ENCODE measurements at places on chromosomes 1 and 21.

GRCh38 chr1:10686404-10687040, 109.9 kb downstream of the CASZ1 start:
- no peak for DNase-seq

DNA sequence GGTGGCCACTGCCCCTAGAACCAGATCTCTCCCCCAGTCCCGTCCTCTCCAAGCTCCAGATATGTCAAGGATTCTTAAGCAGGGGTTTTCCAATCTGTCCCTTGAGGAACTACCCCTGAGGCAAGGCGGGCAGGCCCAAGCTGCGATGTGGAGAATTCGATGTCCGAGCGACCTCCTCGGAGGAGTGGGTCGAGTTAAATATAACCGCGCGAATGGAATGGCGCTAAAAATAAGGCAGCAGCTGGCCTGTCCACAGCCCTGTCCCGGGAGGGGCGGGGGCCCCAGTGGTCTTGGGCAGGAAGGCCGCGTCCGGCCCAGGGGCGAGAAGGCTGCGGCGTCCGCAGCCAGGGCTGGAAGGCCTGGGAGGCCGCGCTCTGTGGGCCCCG, 5.8 kb upstream of the FOXD3 start:
- DNase-seq = no peak

- DNase-seq = no peak
Measured at GRCh38 chr21:26067836-26068594, 102.6 kb downstream of the APP start.

- DNase-seq = no peak
Measured at GRCh38 chr1:173453982-173454381, 23.2 kb upstream of the PRDX6 start.

DNA sequence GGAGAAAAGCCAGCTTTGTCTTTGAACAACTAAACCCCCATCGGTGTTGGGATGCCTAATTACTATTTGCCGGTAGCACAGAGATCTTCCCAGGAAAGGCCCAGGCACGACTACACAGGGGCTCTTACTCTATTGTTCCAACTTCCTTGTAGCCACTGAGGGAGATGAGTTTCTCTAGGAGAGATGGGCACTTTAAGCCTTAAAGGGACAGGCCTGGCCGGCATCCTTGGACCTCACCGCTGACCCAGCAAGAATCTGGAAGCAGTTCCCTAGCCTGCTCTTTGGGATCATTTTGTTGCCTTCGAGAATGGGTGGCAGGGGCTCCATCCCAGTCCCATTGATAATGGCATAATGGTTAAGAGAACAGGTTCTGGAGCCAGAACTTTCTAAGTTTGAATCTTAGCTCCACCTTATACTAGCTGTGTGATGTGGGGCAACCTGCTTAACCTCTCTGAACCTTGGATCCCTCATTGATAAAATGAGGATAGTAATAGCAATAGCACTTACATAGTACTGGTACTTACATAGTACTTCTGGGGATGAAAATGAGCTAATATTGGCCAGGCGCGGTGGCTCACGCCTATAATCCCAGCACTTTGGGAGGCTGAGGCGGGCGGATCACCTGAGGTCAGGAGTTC, 239.1 kb upstream of the TMEM51 start:
- no peak for DNase-seq

DNA sequence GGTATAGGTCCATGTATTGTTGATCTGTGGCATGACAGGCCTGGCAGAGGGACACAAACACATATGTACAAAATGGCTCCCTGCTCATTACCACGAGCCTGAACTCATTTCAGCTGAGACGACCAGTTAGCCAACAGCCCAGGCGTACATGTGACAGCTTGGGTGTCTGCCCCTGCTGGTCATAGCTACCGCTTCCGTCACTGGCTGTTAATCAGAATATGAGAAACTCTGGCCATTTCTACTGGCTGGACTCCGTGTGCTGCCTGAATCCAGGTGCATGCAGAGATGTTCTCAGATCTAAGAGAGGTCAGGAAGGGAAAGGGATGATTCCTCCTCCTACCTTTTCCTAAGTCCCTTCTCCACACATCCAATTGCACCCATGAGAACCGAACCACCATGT, 144.5 kb downstream of the PBX1 start:
- DNase-seq = no peak

GRCh38 chr1:221699577-221699976, 42.3 kb downstream of the DUSP10 start:
- DNase-seq = no peak

DNA sequence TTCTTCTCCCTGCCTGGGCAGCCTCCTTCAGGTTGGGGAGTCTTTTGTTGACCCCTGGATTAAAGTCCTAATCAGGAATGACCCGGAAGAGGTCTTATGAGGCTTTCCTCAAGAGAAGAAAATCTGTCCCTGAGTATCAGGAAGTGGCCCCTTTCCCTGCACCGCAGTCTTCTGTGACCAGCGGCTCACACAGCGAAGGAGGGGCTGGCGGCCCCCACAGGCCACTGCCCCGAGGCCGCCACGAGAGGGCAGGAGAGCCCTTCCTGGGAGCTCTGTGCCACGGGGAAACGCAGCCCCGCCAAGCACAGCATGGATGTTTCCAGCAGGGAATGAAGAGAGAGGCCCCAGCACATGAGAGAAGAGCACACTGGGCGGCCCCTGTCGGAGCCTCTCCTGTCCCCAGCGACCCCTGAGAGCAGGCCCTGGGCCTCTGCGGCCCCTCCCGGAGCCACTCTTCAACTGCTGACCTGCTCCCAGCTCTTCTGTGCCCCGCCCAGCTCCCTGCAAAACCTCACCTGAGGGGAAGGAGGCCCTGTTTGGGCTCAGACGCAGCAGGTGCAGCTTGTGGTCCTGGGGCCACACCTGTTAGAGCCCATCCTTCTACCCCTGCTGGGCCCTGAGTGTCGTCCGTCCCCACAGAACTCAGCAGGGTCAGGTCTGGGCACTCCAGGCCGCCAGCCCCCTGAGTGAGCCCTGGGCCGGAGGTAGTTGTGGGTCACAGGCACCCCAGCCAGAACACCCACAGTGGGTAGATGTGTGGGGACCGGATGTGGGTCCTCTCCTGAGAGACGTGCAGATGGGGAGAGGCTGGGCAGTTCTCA, 4.9 kb upstream of the POFUT2 start:
- peak; percentile 67 for DNase-seq

- peak; percentile 80 for DNase-seq
Measured at GRCh38 chr1:20493839-20494608, 8.0 kb upstream of the CAMK2N1 start.

GRCh38 chr21:45443595-45444181, 38.7 kb downstream of the COL18A1 start:
- DNase-seq = no peak

DNA sequence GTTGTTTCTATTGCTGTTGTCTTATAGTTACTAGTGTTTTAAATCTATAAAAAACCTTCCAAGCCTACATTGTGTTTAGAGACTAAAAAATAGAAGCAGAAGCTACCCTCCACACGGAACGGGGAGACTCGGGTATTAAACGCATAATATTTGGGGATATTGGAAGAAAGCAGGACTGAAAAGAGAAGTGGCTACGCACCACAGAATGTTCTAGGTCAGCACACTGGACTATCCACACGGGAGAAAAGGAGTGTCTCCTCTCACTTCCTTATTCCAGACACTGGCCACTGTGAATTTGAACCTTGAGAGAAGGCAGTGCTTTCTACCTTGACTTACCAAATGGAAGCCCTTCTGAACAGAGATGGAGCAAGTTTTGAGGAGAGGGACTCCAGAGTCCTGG, 1.0 kb upstream of the OR10J4 start:
- no peak for DNase-seq

DNA sequence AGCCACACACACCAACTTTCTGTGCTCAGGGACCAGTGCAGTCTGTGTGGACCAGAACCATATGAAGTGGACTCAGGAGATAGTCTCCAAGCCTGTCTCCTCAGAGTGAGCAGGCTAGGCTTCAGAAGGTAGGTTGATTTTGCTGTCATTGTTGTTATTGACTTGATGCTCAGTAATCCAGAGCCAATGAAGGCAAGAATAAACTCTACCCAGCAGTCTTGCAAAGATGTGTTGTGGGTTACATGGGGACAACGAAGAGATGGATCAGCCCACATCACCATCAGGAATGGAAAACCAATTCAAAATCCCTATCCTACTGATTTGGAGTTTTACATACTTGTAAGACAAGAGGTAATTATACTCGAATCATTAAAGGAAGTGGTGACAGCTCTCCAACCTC, 37.4 kb downstream of the PHC2 start:
- DNase-seq = no peak

DNA sequence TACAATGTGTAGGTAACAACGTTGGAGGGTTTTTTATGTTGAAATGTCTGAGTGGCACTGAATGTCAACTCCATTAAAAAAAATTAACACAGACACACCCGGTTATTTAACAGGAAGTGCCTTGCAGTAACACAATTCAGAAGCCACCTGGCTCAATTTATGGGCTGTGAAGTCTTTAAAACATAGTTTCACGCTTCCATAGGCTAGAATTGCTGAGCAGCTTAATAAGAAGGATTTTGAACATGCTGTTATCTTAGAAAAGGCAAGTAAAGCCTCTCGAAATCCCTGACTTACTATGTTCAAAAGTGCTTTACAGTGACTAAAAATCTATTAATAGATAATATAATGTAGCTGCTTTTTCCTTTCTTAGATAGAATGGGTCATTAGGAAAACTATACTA, 19.7 kb downstream of the SRSF4 start:
- no peak for DNase-seq

DNA sequence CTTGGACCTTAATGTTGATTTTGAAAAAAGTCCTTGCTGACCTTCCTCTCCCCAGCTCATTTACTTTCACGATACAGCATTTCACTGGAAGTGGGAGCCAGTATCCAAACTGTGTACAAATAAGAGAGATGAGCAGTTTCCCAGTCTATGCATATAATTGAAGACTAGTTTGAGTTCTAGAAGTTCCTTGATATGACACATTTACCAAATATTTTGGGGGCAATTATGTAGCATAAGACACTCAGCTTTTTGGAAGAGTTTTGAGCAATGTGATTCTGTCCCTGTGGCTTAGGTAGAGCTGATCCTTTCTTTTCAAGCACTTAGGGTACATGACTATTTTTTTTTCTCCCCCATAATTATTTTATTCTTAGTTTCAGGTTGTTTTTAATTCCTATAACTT, 26.4 kb downstream of the GIPC2 start:
- DNase-seq = no peak

DNA sequence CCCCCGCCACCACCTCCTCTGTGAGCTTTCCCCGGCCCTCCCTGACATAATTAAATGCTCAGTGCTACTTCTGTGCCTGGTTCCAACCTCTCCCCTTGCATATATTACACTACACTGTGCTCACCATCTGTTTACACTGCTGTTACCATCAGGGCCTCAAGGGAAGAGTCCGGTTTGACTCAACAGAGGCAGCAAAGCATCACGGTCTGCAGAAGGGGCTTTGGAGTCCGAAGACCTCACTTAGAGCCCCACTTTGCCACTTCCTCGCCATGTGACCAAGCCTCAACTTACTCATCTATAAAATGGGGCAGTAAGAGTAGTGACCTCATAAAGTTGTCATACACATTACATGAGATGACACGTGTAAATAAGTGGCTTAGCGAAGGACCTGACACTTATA, 27.4 kb downstream of the KCNN3 start:
- DNase-seq = no peak

GRCh38 chr21:28308516-28308915, 684.2 kb downstream of the LTN1 start:
- DNase-seq = no peak

All from stimulated activated CD4-positive, alpha-beta T cell treated with anti-CD3 and anti-CD28 coated beads, Interleukin-1b, Interleukin-23, amount 100 ng/mL, for 48 hours (primary cell).